ENCODE measurements at places on chromosomes 7 and 10.

DNA sequence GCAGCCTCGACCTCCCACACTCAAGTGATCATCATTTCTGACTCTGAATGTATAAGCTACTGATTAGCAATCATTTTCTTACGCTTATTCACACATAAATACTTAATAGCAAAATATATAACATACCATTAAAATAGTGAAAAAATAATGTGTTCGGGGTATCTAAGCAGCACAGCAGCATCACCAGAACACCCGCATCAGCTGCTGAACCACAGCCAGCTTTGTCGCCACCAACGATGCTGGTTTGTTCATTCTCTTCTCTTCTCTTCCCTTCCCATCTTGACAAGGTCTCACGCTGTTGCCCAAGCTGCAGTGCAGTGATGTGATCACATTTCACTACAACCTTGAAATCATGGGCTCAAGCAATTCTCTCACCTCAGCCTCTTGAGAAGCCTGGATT, 425.1 kb upstream of the LRGUK start:
- DNase-seq, result no peak

DNA sequence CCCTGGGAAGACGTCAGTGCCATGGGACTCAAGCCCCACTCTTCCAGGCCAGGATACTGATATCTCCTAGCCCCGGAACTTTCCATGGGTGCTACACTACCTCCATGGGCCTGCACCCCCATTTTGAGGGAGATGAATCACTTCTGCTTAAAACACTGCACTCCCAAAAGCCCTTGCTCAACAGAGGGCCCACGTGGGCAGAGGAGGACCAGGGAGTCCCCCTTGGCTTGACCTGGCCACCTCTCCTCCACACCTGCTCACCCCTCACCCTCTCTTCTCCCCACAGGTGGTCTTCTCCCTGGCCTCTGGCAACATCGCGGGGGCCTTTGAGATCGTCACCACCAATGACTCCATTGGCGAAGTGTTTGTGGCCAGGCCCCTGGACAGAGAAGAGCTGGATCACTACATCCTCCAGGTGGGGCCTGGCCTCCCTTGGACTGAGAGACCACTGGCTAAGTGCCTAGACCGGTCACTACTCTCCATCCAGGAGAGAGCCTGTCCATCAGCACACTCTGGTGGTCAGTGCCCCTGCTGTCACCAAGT, 19.9 kb upstream of the C10orf105 start:
- DNase-seq, result no peak

GRCh38 chr10:80485076-80485945, 31.2 kb downstream of the TSPAN14 start:
- DNase-seq, result no peak

DNA sequence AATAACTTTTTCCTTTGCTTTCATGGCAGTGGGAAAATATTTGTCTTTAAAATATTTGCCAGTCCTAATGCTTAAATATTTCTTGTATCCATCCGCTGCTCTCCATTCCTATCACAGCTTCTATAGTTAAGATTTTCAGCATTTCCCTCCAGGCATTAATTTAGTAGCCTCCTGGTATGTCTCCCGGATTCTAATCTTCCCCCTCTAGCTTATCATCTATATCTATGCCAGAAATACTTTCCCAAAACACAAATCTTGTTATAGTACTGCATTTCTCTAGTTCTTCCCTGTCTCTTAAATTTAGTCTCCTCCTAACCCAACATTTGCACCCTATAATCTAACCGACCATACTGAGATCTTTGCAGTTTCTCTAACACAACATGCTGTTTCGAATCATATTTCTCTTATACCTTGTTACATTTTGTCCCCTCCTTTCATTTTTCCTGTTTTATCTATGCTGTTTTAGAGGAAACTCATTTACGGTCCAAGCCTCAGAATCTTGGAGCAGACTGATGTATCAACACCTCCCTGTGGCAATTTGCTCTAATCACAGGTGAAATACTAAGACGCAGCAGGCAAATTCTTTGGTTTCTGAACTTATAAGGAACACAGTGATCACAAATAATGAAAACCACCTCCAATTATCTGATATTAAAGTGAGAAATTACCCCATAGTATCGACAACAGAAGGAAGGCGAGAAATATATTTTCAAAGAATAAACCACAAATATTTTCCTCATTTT, 10.3 kb downstream of the CNTNAP2 start:
- DNase-seq, result no peak

GRCh38 chr10:24209432-24209771, 464 bp downstream of the KIAA1217 start:
- DNase-seq, result no peak

DNA sequence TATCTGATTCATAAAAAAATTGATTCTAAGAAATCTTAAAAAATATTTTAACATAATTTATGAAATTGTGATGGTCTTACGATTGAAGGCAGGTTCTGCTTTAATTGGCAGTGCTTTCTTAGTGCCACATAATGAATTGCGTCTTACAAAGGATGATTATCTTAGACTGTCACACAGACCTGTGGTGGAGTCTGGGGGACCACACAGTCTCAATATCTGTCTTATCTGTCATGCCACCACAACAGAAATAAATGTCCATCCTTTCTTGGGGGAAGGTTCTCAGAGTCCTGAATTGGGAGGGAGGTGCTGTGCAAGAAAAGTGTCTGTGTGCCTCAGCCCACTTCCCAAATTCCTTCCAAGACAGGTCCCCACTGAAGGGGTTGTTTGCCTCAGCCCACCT, 34.0 kb downstream of the ZDHHC6 start:
- no peak for DNase-seq

- DNase-seq, result no peak
Measured at GRCh38 chr7:13414661-13415107, 574.8 kb downstream of the ETV1 start.

- no peak for DNase-seq
Measured at GRCh38 chr7:65923316-65923715, 50.4 kb downstream of the VKORC1L1 start.

GRCh38 chr10:50293513-50294313, 42.4 kb upstream of the ASAH2 start:
- no peak for DNase-seq

- no peak for DNase-seq
Measured at GRCh38 chr7:127677433-127678230, 25.6 kb downstream of the SND1 start.

- DNase-seq, result no peak
Measured at GRCh38 chr7:117718116-117718835, 155.0 kb downstream of the CTTNBP2 start.

GRCh38 chr7:24659505-24659904, 86.3 kb downstream of the PALS2 start:
- no peak for DNase-seq

DNA sequence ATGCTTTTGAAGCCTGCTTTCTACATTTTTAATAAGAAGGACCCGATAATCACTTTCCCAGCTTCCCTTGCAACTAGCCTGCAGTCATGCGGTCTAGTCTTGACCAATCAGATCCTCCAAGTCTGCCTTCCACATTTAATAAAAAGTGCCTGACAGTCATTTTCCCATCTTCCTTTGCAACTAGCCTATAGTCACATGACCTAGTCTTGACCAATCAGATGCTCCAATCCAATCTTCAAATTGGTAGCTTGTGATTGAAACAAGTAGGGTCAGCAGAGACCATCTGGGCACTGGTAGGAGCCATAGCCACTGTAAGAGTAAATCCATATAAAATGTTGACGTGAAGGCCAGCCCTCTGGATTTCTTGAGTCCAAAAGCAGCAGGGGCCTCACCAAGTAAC, 80.0 kb downstream of the NPTX2 start:
- DNase-seq, result no peak

GRCh38 chr7:95435422-95435780, 573 bp upstream of the PON2 start:
- DNase-seq, result no peak

GRCh38 chr7:82616059-82616728, 172.6 kb upstream of the CACNA2D1 start:
- DNase-seq, result no peak

DNA sequence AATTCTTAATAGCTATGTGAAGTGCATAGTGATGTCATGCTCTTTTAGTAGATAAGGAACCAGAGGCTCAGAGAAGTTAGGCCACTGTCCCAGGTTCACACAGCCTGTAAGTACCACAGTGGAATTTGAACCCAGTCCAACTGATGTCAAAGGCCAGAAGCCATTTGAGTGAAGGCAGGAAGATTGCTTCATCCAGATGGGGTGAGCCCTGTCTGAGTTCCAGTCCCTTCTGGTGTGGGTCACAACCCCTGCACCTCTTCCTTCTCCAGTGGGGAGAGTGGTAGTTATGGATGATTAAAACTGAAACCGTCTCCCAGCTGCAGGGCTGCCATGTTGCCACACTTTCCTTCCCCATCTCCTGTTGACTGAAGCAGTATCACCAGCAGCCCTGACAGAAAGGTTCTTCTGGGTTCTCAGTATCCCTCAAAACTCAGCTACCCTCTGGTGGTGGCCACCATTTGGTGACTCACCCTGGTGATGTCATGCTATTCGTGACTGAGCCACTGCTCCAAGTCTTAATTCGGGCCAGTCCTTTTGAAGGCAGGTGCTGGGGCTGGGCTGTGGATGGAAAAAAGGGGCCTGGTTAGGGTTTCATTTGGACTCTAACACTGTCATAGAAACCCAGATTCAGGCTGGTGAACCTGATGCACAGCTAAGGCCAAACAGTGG, 1.5 kb upstream of the C10orf95 start:
- DNase-seq, result peak; percentile 66

DNA sequence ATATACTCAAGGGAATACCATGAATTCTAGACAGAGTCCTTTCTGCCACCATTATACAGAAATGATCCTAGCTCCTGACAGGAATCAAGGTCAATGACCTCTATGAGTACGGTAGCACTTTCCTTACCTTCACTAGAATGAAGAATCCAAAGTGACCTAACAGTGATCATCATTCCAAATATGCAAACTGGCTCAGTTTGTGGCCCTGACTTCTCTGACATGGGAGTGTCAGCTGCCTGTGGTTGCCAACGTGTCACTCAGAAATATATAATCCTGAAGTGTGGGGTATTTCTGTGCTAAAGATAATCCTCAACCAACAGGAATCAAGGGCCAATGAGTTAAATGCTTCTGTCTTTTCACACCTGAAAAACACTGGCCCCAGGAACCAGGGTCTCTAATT, 45.7 kb downstream of the COPG2 start:
- no peak for DNase-seq

GRCh38 chr7:132500727-132501440, 75.4 kb downstream of the PLXNA4 start:
- DNase-seq, result no peak

Measured in activated CD4-positive, CD25-positive, alpha-beta regulatory T cell treated with anti-CD3 and anti-CD28 coated beads, Interleukin-2, amount 50 U/mL, for 72 hours (primary cell).